ENCODE measurements at places on chromosomes 5 and 9.
A peak's percentile ranks its signal among the peaks of the same experiment; 100 is the strongest.

- H3K27me3 ChIP-seq, result no peaks in the 10 kb centered on the region
- no peaks in the 10 kb centered on the region for H3K4me1 ChIP-seq
- DNase-seq, result peak; percentile 90
- H3K36me3 ChIP-seq, result no peaks in the 10 kb centered on the region
- H3K4me3 ChIP-seq, result no peak overlapping the region
These were observed 20.3 kb upstream of the GRAMD2B start for GRCh38 chr5:126402621-126403555.

DNA sequence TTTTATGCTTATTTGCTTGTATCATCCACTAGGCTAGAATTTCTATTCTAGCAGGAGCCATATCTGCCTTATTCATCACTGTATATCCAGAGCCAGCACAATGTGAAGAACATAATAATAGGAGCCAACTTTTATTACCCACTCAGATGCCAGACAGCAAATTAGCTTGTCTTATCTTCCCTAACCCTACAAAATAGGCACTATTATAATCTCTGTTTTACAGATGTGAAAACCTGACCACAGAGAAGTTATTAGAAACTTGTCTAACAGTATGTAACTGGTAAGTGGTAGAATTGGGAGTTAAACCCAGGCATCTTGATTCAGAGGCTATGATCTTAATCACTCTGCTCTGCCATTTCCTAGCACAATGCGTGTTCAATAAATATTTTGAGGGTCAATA lies 579.5 kb downstream of the CAAP1 start:
- DNase-seq, result no peak
- H3K4me3 ChIP-seq, result no peak overlapping the region
- H3K27ac ChIP-seq, result no peak overlapping the region
- H3K36me3 ChIP-seq, result no peaks in the 10 kb centered on the region
- no peaks in the 10 kb centered on the region for H3K27me3 ChIP-seq

- H3K27me3 ChIP-seq, result no peaks in the 10 kb centered on the region
- H3K36me3 ChIP-seq, result no peaks in the 10 kb centered on the region
- H3K4me1 ChIP-seq, result peaks cover 12% of the 10 kb centered on the region
- H3K4me3 ChIP-seq, result no peak overlapping the region
- no peak overlapping the region for H3K27ac ChIP-seq
These were observed 146.8 kb upstream of the RAD23B start for GRCh38 chr9:107136296-107136695.

DNA sequence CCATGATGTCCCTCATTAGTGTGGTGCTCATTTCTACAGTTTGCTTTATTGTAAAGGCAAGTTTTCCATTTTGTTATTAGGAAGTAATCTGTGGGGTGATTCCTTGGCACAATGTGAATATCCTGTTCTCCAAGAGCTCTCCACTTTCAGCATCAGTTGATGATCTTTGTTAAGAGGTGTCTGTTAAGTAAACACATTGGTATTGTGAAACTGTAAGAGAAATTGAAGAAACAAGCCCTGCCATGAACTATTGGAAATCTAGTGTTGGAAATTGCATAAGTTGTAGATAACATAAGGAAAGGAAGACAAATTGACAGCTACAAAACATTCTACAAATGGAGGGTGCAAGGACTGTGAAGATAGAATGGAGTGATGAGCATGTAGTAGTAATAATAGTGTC lies 17.2 kb downstream of the RNF14 start:
- H3K4me1 ChIP-seq, result no peaks in the 10 kb centered on the region
- H3K27ac ChIP-seq, result no peak overlapping the region
- no peak overlapping the region for H3K4me3 ChIP-seq
- peaks cover 33% of the 10 kb centered on the region for H3K36me3 ChIP-seq
- DNase-seq, result no peak
- no peaks in the 10 kb centered on the region for H3K27me3 ChIP-seq

- H3K4me1 ChIP-seq, result peaks cover 34% of the 10 kb centered on the region
- no peak overlapping the region for H3K4me3 ChIP-seq
- H3K27ac ChIP-seq, result no peak overlapping the region
- DNase-seq, result no peak
These were observed 7.4 kb downstream of the GALNT10 start for GRCh38 chr5:154197801-154198491.

DNA sequence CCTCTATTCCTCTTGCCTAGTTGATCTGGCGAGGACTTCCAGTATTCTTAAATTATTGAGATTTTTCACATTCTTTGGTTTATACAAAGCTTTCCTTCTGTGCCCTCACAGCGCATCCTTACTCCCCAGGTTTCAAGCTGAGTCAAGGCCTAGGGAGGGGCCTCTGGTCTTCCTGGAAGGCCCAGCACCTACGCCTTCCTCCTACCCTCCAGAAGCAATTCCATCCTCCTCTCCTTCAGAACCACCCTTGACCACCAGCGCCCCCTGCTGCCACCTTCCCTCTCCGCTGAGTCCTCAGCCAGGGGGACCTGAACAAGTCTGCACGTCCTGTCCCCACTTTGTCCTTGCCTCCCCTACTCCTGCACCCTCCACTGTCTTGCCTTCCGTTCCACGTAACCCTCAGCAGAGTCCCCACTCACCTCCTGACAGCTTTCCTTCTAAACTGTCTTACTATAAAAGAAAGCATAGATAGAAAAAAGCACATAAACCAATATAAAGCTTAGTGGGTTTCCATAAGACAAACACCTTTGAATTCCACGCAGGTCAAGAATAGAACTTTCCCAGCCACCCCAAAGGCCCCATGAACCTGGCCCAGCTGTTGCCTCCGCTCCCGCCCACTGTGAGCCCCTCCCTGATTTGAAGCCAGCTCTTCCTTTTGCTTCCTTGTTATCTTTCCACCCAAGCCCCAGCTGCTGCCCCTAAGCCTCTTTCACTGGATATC lies 63.0 kb upstream of the CTSL start:
- H3K4me3 ChIP-seq, result no peak overlapping the region
- H3K36me3 ChIP-seq, result peaks cover 38% of the 10 kb centered on the region
- no peaks in the 10 kb centered on the region for H3K27me3 ChIP-seq

DNA sequence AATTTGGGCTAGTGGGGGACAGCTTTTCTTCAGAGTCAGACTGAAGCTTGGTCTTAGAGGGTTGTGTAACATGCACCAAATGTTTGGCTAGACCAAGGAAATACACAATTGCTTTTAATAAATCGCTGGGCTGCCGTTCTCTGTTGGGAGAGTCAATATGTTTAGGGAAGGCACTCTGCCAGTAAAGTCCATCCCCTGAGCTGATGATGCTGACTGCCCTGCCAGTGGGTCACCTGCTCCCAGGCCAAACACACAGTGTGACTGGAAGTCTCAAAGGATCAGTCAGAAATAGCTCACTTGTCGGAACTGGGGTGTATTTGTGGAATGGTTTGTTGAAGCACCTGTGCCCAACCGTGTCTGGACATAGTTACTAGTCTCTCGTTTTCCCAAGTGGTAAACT lies 17.9 kb upstream of the ZNF474 start:
- peak overlapping the region; percentile 45 for H3K27ac ChIP-seq
- peaks cover 10% of the 10 kb centered on the region for H3K4me1 ChIP-seq
- H3K27me3 ChIP-seq, result no peaks in the 10 kb centered on the region
- H3K4me3 ChIP-seq, result no peak overlapping the region
- no peaks in the 10 kb centered on the region for H3K36me3 ChIP-seq

DNA sequence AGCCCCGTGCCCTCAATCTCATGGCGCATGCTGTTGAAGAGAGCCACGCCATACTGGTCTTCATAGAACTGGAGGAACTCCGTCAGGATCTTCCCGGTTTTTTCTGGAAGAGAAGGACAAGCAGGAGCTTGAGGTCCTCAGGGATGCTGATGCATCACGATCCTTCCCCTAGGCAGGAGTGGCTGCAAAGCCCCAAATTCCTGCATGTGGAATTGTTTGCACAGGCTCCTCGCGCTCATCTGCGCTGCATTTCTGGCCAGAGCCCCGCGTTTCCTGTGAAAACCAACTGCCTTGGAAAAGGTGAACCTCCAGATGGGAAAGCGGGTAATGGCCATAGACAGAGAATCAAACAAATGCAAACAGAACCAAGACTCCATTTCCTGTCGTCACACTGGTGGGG lies 80.4 kb downstream of the LRSAM1 start:
- peak overlapping the region; percentile 55 for H3K27ac ChIP-seq
- H3K4me1 ChIP-seq, result peaks cover 46% of the 10 kb centered on the region
- H3K27me3 ChIP-seq, result no peaks in the 10 kb centered on the region
- peak; percentile 73 for DNase-seq
- H3K36me3 ChIP-seq, result peaks cover 33% of the 10 kb centered on the region

- peaks cover 25% of the 10 kb centered on the region for H3K4me1 ChIP-seq
- peak overlapping the region; percentile 47 for H3K27ac ChIP-seq
- H3K4me3 ChIP-seq, result no peak overlapping the region
- DNase-seq, result peak; percentile 73
- no peaks in the 10 kb centered on the region for H3K27me3 ChIP-seq
These were observed 10.4 kb downstream of the LRRC8A start for GRCh38 chr9:128892221-128892921.

DNA sequence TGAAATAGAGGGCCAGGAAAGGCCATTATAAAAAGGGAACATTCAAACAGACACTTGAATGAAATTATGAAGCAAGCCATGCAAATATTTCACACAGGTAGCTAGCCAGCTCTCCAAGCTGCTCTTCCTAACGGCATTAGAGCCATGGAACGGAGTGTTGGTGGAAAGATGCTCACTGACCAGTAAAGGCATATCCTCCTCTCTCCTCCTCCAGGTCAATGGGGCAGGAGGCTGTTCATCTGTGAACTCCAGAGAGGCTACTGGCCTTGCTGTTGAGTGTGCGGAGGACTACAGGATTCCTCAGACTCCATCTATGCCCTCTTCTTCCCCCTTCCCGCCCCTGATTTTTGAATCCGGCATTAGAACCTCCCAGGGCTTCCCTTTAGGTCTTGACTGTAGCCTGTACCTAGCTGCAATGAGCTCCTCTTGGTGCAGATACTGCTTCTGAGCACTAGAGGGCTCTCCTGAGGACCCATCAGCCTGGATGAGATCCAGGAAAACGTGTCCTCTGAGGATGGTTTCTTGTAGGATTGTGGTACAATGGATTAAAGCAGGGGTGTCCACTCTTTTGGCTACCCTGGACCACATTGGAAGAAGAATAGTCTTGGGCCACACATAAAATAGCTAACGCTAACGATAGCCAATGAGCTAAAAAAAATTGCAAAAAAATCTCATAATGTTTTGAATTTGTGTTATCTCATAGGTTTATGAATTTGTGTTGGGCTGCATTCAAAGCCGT lies 162.2 kb downstream of the SREK1 start:
- no peak overlapping the region for H3K4me3 ChIP-seq
- no peaks in the 10 kb centered on the region for H3K36me3 ChIP-seq
- no peaks in the 10 kb centered on the region for H3K27me3 ChIP-seq

- no peak overlapping the region for H3K27ac ChIP-seq
- DNase-seq, result peak; percentile 22
- no peak overlapping the region for H3K4me3 ChIP-seq
These were observed 92.9 kb upstream of the MTAP start for GRCh38 chr9:21709464-21710058.

GRCh38 chr9:76772686-76773445 lies 8.6 kb downstream of the PCA3 start:
- peaks cover 2% of the 10 kb centered on the region for H3K27me3 ChIP-seq
- H3K4me1 ChIP-seq, result no peaks in the 10 kb centered on the region
- H3K27ac ChIP-seq, result no peak overlapping the region
- H3K36me3 ChIP-seq, result no peaks in the 10 kb centered on the region
- DNase-seq, result peak; percentile 43

GRCh38 chr5:143446535-143447226 lies 43.2 kb upstream of the NR3C1 start:
- no peaks in the 10 kb centered on the region for H3K36me3 ChIP-seq
- H3K27me3 ChIP-seq, result no peaks in the 10 kb centered on the region
- H3K27ac ChIP-seq, result no peak overlapping the region
- no peak overlapping the region for H3K4me3 ChIP-seq
- no peak for DNase-seq
- H3K4me1 ChIP-seq, result peaks cover 2% of the 10 kb centered on the region

DNA sequence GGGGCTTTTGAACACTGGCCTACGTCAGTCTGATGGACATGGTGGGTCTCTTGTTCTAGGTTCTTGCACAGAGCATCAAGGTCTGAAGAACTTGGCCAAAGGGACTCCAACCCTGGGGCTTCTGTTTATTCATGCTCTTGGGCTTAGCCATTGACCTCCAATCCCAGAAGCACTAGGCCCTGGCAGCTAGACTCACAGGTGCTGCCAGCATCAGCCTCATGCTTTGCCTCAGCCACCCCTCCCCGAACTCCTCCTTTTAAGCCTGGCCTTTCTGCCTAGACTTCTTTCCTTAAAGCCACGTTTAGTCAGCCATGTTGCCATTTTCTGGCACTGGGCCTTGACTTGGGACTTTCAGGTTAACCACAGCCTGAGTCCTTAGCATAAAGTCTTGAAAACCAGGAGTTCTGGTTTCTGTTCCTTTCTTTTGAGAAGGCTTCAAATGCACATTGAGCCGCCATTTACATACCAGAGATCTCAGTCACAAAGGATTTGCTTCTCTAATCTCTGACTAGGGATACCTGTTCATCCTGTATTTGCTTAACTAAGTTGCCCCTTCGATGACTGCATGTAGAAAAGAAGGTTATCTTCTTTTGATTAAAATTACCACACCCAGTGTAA lies 54.7 kb downstream of the ANGPTL2 start:
- H3K36me3 ChIP-seq, result no peaks in the 10 kb centered on the region
- H3K27ac ChIP-seq, result no peak overlapping the region

DNA sequence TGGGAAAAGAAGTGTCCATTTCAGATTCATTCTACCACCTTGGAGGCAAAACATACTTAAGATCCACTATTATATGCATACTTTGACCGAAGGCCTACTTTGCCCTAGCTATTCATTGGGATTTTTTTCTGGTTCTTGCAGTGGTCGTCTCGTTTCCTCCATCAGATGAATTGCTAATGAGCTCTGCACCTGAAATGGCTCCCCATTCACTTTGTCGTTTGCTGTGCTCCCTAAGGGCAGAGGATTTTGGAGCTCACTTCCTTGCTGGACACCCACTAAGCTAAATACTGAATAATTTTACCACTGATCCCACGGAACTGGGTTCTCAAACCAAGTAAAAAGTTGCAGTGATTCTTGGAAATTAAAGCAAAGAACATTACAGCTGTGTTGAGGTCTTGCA lies 1.9 kb downstream of the KDM3B start:
- peaks cover 10% of the 10 kb centered on the region for H3K4me1 ChIP-seq
- peak overlapping the region; percentile 95 for H3K4me3 ChIP-seq
- no peak for DNase-seq
- H3K27me3 ChIP-seq, result no peaks in the 10 kb centered on the region

DNA sequence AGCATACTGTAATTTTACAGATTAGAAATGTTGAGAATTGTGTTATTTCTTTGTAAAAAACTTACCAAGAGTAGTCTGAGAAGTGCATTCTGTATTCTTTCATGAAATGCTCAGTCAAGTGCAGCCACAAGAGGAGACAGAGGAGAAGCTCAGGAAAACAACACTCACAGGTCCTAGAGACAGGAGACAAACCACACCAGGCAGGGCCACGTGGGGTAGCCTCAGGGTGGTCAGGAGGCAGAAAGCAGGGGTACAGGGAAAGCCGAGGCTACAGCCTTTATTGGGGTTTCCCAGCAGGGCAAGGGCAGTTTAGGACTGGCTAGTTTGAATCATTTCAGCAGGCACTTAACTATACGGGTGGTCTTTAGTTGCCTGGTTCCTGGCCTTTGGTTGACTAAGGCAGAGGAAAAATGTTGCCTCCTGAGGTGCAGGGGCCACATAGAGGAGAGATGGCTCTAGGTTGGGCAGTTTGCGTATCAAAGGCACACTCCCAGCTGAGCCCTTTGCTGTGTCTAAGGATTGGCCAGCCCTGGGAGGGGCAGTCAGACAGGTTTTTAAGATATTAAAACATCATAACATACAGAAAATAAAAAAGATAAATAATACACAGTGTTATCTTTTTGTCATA lies 230.9 kb upstream of the ANKRD55 start:
- no peak overlapping the region for H3K4me3 ChIP-seq
- no peaks in the 10 kb centered on the region for H3K36me3 ChIP-seq
- no peaks in the 10 kb centered on the region for H3K27me3 ChIP-seq
- peaks cover 21% of the 10 kb centered on the region for H3K4me1 ChIP-seq

Data from muscle of leg (tissue), 16 donors.